ENCODE measurements at places on chromosomes 7 and 10.

GRCh38 chr7:95886501-95887090 is 114.2 kb downstream of the DYNC1I1 start:
- no peak for DNase-seq

DNA sequence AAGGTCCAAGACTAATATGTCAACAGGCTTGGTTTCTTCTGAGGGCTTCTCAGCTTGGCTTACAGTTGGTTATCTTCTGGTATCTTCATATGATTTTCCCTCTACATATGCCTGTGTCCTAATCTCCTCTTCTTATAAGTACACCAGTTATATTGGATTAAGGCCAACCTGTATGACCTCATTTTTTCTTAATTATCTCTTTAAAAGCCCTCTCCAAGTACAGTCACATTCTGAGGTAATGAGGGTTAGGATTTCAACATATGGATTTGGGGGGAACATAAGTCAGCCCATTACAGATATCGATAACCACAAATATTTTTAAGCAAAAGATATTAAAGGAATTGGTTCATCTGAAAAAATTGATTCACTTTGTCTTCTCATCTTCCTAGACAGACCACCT is 49.2 kb downstream of the IQUB start:
- DNase-seq, result no peak

DNA sequence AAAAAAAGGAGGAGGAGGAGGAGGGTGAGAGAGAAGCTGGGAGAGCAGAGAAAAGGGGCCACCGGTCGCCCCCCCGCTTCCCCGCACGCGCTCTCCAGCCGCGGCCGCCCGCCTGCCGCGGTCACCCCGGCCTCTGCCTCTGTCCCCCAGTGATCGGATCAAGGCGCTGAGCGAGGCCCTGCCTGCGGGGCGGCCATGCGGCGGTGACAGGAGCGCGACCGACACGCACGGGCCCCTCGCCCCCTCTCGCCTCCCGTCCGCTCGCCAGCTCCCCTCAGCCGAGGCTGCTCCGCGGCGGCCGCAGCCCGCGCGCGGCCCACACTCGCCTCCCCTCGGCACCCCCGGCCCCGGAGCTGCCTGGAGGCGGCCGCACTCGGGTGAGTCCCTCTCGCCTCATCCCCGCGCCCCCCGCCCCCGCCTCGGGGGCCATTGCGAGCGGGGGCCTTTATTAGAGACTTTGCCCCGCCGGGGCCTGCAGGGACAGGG is at the start of gene GTF2I:
GTF2I (plus strand) TSS at position 27 of the 486 bp plus-strand sequence. CDS start 31,411 bp downstream, outside the sequence.
- DNase-seq, result peak; percentile 29

DNA sequence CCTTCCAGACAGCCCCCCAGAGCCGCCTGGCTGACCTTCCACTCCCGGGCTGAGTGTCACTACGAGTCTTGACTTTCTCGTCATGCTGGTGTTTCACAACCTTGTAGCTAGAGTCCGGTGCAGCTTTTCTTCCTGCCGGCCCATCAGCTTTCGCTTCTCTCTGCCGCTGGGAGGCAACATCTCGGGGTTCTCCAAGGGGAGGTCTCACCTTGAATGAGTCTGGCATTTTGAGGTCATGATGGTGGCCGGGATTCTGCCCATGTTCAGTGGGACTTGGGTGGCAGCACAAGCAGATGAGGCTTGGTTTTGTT is 285.2 kb downstream of the CAMK1D start:
- DNase-seq, result no peak

GRCh38 chr10:35574924-35575352 is 30.2 kb upstream of the GJD4 start:
- no peak for DNase-seq

- no peak for DNase-seq
Measured at GRCh38 chr7:133705596-133705995, 421.5 kb upstream of the LRGUK start.

DNA sequence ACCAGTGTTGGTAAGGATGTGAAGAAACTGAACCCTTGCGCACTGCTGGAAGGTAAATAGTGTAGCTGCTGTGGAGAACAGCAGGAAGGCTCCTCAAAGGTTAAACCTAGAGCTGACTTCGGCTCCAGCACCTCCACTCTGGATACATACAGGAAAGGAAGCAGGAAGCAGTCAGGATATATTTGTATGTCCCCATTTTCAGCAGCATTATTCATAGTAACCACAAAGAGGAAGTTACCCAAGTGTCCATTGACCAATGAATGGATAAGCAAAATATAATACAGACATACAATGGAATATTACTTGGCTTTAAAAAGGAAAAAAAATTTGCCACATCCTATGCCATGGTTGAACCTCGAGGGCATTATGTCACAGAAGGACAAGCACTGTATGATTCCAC is 15.0 kb downstream of the RET start:
- DNase-seq, result no peak

DNA sequence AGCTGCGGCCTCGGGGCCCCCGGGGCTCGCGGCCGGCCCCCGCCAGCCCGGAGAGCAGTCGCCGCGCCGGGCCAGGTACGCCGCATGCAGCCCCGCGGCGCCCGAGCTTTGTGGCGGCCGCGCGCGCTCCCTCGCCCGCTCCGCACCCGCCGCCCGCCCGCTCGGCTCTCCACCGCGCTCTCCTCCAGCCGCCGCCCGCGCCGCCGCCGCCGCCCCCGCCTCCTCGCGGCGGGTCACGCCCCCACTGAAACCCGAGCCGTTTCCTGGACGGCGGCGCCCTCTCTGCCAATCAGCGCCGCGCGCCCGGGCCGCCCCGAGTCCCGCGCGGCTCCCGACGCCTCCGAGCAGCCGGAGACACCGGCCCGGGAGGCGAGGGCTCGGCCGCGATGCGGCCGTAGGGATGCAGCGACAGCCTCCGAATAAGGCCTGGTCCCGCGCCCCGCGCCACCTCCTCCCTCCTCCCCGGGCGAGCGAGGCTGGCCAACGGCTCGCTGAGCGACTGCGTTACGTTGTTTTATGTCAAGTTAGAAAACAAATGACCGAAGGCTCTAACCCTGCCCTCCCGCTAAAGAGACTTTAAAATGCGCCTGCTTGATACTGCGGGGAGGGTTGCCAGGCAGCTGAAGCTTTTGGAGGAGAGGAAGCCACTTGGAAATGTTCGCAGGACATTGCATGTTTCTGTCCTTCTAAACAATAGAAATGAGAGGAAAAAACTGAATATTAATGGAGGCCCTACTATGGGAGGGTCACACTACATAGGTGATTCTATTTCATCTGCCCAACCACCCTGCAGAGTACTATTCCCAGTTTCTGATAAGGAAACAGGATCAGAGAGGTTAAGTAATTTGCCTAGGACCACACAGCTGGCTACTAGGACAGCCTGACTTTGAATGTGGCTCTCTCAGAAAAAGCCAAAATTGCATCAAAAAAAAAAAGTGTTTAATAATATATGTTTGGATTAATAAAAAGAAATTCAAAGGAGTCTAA is at the start of gene FGFR2:
FGFR2 (minus strand) TSS at position 182 of the 987 bp plus-strand sequence. CDS start 4,627 bp downstream, outside the sequence.
- DNase-seq, result no peak

- DNase-seq, result no peak
Measured at GRCh38 chr7:74482629-74483401, 29.1 kb downstream of the GTF2IRD1 start.

All from stimulated activated CD4-positive, alpha-beta T cell treated with anti-CD3 and anti-CD28 coated beads, Interleukin-4, amount 100 ng/mL, for 48 hours (primary cell).